Right ventricle myocardium superior (tissue), 1 donor: ENCODE measurements at places on chromosomes 1 and 21. TPM values are rescaled to one million over a fixed set of nuclear protein-coding genes. Genes with fewer than 3 reads are reported as not detected.

The PTPN22 gene
- total RNA-seq = 0.35 TPM

The CD1B gene
- total RNA-seq = not detected

The DEPDC1 gene
- 0.56 TPM for total RNA-seq

The ERG gene
- total RNA-seq = 17.8 TPM

The ACAP3 gene
- 56.3 TPM for total RNA-seq

The RYR2 gene
- 744 TPM for total RNA-seq

The WNT3A gene
- total RNA-seq = not detected

The FABP3 gene
- total RNA-seq = 4,881 TPM

The PPIAL4G gene
- not detected for total RNA-seq

The PEX11B gene
- 22.3 TPM for total RNA-seq
